ENCODE measurements at places on chromosomes 16 and 17.

GRCh38 chr17:43399839-43400328 lies 1.1 kb downstream of the ARL4D start:
- peak; percentile 31 for DNase-seq

DNA sequence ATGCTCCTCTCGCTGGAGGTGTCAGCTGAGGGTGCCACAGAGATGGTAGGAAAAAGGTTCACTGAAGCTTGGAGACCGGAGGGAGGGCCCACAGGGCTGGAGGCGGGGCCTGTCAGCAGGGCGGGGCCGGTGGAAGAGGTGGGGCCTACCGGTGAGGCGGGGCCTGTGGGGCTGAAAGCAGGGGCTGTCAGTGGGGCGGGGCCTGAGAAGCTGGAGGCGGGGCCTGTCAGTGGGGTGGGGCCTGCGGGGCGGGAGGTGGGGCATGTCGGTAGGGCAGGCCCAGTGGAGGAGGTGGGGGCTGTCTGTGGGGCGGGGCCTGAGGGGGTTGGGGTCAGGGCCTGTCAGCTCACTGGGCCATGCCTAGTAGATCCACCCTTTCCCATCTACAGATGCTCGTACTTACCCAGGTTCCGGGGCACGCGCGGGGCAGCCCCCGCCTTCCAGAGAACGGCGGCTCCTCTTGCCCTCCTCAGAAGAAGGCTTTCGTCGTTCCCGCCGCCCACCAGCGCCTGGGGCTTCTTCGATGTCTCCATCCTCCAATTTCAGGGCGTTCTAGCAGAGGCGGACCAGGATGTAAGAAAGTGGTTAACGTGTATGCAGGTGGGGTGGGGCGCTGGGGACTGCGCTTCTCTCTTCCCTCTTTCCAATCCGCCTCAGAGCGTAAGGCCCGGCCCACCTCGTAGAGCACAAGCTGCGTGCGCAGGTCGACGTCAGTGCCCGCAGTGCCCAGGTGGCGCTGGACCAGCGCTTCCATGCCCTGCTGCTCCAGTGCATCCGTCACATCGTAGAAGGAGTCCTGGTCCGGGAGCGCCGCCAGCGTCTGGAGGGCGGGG lies 9.8 kb downstream of the TMEM208 start:
- peak; percentile 33 for DNase-seq

- peak; percentile 47 for DNase-seq
These were observed 20.2 kb upstream of the GSE1 start for GRCh38 chr16:85592700-85593493.

- peak; percentile 63 for DNase-seq
These were observed 21.4 kb upstream of the JPH3 start for GRCh38 chr16:87580855-87581261.

DNA sequence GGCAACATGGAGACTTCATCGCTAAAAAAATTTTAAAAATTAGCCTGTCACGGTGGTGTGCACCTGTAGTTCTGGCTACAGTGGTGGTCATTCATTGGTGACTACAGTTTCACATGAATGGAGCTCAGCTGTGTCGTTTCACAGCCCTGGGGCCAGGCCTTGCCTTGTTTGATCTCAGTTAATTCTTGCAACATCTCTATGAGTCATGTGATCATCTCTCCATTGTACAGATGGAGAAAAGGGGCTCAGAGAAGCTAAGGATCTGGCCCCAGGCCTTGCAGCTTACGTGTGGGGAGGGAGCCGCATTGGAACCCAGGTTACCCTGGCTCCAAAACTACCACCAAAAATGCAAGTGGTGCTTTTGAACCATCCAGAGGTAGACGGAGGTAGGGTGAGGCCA lies 49.4 kb downstream of the GDE1 start:
- no peak for DNase-seq

DNA sequence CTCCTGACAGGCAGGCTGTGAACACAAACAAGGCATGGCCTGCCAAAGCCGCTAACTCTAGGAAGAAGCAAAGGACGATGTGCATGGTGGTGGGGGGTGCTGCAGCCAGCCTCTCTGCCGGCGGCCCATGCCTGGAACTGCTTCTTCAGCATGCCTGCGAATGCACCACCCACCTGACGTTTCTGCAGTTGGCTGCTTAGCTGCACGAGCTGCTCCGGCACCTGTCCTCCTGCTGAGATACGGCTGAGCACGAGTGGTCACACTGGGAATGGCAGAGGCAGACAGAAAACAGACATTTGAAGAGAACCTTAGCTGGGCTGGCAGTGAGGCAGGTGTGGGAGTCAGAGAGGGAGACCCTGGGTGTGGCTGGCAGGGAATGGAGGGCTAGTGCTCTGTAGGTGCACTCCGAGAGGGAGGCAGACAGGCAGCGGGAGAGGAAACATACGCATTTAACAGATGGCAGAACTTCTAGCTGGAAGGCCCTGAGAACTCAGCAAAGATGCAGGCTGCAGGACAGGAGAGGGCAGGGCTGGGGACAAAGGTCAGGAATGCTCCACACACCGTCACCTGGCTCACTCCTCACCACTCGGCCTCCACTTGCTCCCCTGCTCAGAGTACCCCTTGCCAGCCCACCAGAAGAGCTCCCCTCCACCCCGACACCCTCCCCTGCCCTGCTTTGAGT lies 5.2 kb downstream of the FLCN start:
- DNase-seq = no peak

GRCh38 chr17:16378636-16379282 lies 2.1 kb upstream of the UBB start:
- no peak for DNase-seq

DNA sequence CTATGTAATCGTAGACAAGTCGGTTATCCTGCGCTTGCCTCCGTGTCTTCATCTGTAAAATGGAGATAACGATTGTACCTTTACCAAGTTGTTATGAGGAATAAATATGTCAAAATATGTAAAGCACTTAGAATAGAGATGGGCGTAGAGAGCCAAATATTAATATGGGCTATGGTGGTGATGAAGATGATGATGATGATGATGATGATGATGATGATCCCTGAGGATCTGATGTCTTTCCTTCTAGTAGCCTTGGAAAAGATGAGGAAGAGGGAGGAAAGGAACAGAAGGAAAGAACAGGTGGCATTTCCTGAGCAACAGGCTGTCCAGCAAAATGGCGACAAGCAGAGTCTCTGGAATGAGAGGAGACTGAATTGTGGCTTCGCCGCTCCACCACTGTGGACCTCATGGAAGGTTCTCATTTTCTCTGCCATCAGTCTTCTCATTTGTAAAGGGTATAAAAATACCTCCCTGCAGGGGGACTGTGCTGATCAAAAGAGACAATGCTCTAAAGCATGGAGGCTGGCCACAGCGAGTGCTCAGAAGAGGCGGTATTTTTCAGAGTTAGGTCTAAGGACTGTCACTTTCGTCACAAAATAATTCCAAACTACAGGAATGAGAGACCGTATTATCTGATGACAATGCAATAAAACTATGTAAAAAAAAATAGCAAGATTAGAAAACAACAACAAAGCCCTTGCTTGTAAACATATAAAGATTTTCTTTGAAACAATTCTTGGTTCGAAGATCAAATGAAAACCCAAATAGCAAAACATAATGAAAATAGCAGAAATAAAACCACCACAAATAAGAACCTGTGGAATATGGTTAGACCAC lies 17.2 kb upstream of the RCVRN start:
- DNase-seq = no peak

GRCh38 chr17:72683506-72684404 lies 408.7 kb downstream of the SLC39A11 start:
- DNase-seq = peak; percentile 92

DNA sequence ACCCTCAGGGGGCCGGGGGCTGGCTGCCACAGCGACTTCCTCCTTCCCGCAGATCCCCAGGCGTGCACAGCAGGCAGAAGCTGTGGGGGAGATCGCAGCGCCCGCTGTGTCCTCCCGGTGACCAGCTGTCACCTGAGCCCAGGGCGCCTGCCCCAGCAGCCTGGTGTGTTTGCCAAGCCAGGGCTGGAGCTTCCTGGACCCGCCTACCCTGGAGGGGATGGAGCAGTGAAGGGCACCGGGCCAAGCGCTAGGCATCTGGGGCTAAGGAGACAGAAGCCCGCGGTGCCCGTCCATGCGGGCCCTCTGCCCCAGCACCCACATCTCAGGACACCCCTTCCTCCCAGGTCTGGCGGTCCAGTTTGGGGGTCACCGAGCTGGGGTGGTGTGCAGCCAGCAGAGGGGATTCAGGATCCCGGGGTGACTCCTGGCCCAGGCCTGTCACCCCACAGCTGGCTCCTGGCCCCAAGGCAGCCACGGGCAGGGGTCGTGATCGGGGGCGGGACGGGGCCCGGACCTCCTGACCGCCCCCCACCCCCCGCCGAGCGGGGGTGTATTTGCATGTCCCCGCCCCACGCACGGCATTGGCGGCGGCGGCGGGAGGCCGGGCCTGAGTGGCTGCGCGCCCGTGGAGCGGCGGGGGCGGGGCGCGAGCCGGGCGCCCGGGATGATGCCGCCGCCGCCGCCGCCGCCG lies at the start of gene RAB26:
Gene RAB26, plus strand, starts transcription at position 645 of the 691 bp plus-strand sequence. CDS start 159 bp downstream, outside the sequence.
- DNase-seq = no peak

- no peak for DNase-seq
These were observed 9.0 kb downstream of the CCR7 start for GRCh38 chr17:40556198-40556661.

GRCh38 chr17:10216213-10216938 lies 18.0 kb upstream of the GAS7 start:
- no peak for DNase-seq

- no peak for DNase-seq
These were observed 8.2 kb downstream of the RHBDF1 start for GRCh38 chr16:63998-64913.

DNA sequence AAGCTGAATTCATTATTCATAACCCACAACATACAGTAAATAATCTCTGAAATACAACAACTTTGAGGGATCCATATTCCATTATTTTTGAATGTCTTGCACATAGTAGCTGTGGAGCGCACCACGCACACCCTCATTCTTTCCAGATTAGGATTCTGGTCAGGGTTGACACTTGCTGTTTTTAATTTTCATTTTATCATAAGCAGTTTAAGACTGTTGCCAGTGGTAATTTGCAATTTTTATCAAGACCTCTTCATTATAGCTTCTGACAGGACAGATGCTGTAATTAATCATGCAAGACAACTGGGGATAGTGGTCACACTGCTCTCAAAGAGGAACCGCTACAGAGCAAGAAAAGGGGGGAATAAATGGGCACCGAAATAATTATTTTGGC lies 109.7 kb downstream of the TOX3 start:
- DNase-seq = no peak

- no peak for DNase-seq
These were observed 42.5 kb downstream of the PLCG2 start for GRCh38 chr16:81821436-81822128.

DNA sequence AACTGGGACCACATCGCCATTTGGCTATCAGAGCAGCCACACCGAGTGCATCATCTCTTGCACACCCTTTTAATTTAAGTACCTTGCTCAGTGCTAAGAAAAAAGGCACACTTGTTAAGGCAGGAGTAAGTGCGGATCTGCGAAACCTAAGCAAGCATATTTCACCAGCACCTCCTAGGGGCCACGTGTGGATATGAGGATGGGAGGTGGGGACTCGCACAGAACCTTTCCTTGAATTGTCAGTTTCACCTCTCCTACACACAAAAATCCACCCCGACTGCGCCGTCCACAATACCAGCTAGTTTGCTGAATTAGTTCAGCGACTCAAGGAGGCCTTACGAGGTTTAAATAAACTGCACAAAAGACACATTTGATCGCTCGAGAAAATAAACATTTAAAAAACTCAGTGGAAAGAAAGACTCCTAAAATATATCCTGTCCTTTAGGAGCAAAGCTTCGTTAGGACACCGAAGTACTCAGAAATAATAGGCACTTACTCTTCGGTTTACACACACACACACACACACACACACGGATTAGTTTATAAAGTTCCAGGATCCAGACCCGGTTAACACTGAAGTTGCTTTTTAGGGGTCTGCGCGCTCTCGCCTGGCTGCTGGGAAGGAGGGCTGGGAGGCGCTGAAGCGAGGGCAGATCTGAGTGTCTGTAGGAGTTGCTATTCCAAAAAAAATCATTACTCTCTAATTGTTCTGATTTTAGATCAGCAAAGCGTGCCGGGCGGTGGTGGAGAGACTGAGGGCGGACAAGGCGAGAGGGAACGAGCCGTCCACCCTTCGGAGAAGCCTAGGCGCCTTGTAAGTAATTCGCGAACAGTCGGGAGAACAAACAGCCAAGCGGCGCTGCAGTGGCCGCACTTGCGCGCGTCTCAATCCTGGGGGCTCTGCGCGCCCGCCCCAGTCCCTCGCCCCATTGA lies 1.0 kb upstream of the KCNJ2 start:
- peak; percentile 70 for DNase-seq

DNA sequence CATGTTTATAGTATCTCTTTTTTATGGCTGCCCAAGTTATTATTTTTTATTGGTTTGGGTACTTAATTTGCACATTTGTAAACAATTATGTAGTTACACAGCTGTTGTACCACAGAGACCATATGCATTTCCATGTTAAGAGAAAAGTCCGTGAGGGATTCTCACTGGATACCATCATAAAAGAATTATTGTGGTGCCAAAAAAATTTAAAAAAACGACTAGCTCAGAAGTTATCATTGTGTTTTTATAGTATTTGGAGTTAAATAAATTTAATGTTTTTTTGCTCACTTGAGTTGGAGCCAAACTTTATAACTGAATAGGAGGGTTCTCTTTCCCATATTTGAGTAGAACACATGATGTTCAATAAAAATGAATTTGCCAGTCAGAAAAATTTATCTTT lies 618.7 kb downstream of the WWOX start:
- no peak for DNase-seq

GRCh38 chr16:88777471-88778270 lies 7.3 kb downstream of the PIEZO1 start:
- no peak for DNase-seq

DNA sequence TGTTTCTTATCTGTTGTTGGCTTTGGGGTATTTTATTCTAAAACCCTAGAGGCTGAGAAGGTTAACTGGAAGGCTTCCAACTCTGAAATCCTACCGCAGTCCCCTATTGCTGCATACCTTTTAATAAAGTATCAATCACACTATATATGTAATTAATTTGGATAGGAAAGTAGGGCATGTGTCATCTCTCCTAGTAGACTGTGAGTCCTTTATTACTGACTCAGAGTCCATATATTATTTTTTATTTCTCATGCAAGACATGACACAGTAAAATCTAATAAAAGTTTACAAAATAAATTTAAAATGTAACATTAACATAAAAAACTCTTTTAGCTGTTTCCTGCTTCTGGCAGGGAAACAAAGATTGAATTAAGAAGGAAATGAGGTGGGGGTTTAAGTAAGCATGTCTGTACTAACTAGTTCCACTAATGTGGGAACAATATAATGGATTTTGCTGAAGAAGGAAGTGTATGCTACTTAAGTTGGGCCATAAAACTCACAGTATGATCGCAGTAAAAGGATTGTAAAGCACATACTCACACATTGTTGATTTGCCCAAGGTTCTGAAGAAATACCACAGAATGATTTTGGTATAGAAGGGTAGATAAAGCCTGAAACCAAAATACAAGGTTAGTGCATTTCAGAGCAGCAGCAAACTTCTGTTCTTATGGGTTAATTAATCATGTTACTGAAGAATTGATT lies 97.6 kb upstream of the HLF start:
- DNase-seq = no peak

DNA sequence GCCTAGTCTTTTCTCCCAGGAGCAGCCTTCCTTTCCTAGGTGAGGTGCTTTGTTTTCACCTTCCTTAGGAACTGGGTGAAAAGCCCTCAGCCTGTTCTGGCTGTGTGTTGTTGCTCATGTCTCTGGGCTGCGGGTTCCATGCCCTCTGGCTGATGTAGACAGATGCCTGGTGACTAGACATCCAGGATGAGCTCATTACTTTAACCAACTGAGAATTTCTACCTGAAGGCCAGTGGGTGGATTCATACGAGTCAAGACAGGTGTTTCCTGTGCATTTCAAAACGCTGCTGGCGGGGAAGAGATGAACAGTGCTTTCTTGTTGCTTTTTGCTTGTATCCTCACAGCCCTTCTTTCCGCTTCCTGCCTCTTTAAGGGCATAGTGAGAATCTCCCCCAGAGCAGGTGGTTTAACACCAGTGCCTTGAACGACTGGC lies 22.3 kb downstream of the SAP30BP start:
- no peak for DNase-seq
